ENCODE measurements at places on chromosomes 1 and 21.

DNA sequence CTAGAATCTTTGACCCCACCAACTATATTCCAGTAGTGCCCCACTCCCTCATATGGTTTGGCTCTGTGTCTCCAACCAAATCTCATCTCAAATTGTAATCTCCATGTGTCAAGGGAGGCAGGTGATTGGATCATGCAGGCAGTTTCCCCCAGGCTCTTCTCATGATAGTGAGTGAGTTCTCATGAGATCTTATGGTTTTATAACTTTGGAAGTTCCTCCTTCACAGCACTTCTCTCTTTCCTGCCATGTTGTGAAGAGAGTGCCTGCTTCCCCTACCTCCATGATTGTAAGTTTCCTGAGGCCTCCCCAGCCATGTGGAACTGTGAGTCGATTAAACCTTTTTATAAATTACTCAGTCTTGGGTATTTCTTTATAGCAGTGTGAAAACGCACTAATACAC, 7.7 kb upstream of the SAMD13 start:
- no peak for DNase-seq

- DNase-seq = no peak
Measured at GRCh38 chr1:192941722-192942411, 117.3 kb downstream of the UCHL5 start.

- no peak for DNase-seq
Measured at GRCh38 chr1:96707023-96707422, 14.6 kb upstream of the PTBP2 start.

DNA sequence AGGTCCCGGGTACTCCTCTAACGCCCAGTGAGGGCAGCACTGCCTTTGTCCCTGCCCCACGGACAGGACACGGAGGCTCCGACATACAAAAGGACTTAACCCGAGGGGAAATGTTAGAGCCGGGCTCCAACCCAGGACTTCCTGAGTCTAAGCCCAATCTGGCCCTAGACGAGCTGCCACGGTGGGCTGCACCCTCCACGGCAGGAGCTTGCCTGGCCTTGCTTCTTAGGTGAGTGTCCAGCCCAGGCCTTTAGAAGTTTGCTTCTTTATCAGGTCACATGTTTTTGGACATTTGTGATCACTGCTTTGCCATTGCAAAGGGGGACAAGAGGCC, 11.0 kb upstream of the TMEM200B start:
- no peak for DNase-seq
